Brain microvascular endothelial cell (primary cell): ENCODE measurements at places on chromosomes 4 and X.

- DNase-seq: no peak
These were observed 52.1 kb downstream of the TMEM165 start for GRCh38 chr4:55447831-55448230.

DNA sequence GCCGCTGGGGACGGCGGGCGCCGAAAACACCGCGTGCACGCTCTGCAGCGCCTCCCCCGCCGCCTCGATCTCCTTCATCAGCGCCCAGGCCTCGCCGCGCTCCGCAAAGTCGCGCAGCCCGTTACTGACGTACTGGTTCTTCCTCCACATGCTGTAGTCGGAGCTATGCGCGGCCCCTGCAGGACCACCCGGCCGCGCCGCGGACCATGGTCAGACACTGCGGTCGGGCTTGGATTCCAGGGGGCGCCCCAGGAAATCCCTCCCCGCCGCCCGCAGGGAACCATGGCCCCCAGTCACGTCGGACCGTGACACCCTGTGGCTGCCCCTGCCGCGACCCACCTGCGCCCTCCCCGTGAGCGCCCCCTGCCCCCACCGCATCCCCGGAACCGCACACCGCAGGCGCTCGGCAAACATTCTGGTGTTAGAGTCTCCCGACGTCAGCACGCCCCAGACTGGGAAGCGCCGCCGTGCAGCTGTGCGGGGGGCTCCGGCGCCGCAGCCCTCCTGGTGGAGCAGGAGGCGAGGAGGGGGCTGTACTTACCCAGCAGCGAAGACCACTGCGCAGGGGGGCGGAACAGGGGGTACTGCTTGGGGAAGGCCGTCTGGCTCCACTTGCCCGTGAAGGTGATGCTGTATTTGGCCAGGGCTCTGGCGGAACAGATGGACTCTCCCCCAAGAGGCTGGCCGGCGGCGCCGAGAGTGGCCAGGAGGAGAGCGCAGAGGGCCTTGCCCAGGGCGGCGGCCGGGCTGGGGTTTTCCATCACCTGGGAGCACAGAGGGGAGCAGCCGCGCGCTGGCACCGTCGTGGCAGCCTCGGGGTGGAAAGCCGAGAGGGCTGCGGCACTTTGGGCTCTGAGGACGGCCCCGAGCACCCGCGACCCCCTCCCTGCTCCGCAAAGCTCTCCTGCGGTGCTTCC, 814 bp downstream of the SPON2 start:
- no peak for DNase-seq

GRCh38 chr4:106365613-106366012, 3.0 kb downstream of the GIMD1 start:
- DNase-seq: peak; percentile 83

- no peak for DNase-seq
These were observed 93.0 kb downstream of the SPIN4 start for GRCh38 chrX:63258144-63258543.

DNA sequence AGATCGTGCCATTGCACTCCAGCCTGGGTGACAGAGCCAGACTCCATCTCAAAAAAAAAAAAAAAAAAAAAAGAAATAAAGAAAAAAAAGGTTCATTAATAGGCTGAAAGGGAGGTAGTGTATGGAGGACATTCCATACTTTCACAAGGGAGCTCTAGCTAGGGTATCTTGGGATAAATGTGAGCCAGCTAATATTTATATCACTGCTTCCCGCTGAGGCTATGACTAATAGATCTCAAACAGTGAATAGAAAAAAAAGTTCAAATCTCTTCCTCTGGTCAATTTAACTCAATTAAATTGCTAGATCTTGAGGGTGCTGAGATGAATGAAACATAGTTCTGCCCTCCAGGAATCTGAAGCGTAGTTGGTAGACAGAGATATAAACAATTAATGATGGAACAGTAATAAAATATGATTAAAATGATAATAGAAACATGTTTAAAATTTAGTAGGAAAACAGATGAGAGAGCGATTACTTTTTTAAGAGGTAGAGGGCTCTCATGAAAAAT, 55.7 kb upstream of the SHISA3 start:
- peak; percentile 51 for DNase-seq

DNA sequence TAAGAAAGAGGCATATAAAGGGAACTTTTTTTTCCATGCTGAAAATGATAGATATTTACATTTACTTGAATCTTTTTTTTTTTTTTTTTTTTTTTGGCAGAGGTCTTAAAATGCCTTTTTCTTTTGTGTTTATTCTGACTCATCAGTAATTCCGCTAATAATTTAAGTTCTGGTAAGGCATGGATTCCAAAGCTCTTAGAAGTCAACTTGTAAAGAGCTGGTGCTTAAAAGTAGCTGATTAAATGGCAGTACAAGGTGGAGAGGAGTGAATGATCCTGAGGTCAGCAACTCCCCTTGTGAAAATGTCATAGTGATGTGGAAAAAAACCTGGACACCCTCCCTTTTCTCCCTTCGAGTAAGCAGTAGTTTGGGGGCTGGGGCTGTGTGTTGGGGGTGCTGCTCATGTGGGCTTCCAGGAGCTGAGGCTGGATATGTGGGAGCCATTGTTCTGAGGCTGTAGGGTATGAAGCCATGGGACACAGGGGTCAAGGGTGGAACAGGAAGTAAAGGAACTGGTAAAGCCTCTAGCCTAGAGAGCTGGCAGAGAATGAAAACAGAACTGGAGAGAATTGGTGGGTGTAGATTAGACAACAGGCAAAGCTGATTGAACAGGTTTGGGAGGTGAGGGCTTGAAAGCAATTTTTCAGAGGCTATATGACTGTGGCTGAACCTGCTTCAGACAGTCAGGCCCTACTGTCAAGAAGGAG, 41.0 kb upstream of the PITX2 start:
- no peak for DNase-seq

GRCh38 chr4:151564321-151564720, 155.3 kb downstream of the FHIP1A start:
- DNase-seq: no peak

DNA sequence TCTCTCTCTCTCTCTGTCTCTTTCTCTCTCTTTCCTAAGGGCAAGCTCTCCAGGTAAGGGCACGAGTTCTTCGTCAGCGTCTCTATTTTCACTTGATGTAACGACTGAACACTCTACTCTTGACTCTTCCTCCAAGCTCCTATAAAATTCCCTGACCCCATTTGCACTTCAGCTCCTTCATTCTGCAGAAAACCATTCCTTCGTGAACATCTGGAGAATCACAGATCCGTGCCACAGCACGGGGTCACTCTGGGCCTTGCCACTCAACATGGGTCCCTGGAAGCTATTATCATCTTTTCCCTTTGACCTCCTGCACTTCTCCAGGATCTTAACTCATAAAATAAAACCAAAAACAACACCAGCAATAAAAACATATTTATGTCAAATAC, 112.0 kb upstream of the LNX1 start:
- no peak for DNase-seq

- peak; percentile 40 for DNase-seq
These were observed 83.0 kb upstream of the IL13RA1 start for GRCh38 chrX:118644378-118644777.

DNA sequence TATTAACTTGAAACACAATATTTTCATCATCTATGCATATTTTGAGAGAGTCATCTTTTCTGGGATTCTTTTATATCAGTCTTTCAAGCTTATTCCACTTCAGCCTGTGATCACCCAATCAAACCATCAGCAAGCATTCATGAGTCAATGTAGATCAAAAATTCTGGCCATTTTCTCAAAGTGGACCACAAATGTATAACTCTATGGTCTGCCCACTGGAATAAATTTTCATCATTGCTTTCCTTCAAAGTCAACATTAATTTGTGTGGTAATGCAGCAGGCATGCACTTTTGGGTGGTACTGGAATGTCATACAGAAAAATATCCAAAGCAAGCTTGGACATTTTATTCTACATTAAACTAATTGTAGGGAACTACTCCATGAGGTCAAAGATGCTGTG, 1013.0 kb downstream of the STIM2 start:
- peak; percentile 4 for DNase-seq

GRCh38 chr4:125352521-125352920, 37.8 kb downstream of the FAT4 start:
- DNase-seq: no peak
